ENCODE measurements at places on chromosomes 2 and 18.

DNA sequence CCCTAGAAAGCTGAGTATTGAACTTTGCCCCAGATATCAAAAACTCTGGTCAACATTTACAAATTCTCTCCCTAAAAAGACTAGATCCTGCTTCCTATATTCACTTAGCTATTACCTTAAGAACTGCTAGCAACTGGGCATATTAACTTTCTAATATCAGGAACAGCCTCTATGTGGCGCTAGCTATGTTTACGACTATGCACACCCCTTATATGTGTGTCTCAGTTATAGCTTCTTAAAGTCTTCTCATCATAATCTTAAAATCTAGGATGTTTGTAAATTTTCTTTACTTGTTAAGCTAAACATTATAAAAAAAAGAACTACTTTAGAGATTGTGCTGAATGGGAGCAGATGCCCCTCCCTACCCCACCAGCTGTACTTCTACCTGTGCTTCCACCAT is 1.7 kb upstream of the STAMBP start:
- no peak for DNase-seq

GRCh38 chr2:144383571-144384100 is 136.3 kb downstream of the ZEB2 start:
- no peak for DNase-seq

DNA sequence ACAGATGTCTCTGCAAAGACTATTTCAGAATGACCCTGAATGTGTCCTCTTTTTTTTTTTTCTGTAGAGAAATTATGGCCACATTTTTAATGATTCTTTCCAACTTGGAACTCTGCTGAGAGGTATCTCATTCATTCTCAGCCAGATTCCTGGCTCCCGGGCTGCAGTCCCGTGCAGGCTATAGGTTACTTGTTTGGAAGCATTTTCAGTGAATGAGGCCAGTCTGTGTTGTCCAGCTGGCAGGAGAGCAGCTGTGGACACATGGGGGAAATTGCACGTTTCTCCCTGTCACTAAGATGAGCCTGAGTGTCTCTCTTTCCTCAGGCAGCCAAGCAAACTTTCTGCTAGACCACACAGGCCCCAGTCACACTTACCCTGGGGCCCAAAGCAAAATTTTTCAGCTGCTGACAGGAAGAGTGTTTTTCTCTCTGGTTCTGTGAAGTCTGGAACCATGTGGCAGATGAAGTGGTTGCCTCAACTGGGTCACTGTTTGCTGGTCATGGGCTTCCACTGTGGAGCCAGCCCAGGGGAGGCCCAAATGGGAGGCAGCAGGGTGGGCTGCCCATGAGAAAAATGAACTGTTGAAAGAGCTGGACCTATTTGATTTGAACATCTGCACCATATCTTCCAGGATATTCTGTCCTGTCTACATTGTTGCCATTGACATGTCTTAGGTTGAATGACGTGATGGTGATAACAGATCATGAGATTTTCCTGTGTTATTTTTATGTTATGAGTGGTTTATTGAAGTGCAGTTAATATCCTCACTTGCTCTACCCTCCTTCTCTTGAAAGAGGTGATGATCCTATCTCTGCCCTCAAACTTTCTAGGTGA is 431.2 kb downstream of the LPIN1 start:
- DNase-seq = no peak

DNA sequence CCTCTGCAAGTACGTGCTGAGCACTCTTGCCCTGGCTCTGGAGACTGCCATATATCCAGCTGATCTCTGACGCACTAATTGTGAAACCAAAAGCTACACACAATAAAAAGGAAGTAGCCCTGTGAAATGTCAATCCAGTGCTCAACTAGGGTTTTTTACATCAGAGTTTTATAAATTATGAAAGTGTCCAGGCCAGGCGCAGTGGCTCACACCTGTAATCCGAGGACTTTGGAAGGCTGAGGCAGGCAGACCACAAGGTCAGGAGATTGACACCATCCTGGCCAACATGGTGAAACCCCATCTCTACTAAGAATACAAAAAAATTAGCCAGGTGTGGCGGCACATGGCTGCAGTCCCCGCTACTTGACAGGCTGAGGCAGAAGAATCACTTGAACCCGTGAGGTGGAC is 24.5 kb upstream of the PEX13 start:
- no peak for DNase-seq

- no peak for DNase-seq
Observed at GRCh38 chr18:61129001-61129400, 204.2 kb upstream of the CDH20 start.

- DNase-seq = no peak
Observed at GRCh38 chr2:37005118-37005868, 39.0 kb upstream of the STRN start.

- DNase-seq = no peak
Observed at GRCh38 chr2:210195101-210195852, 24.1 kb upstream of the KANSL1L start.

GRCh38 chr18:36330435-36331052 is 33.0 kb downstream of the FHOD3 start:
- no peak for DNase-seq

- DNase-seq = no peak
Observed at GRCh38 chr2:113173542-113174375, at the start of gene PSD4. PSD4 (plus strand) TSS chr2:113173971; CDS start chr2:113182457, 8,486 bp downstream.

DNA sequence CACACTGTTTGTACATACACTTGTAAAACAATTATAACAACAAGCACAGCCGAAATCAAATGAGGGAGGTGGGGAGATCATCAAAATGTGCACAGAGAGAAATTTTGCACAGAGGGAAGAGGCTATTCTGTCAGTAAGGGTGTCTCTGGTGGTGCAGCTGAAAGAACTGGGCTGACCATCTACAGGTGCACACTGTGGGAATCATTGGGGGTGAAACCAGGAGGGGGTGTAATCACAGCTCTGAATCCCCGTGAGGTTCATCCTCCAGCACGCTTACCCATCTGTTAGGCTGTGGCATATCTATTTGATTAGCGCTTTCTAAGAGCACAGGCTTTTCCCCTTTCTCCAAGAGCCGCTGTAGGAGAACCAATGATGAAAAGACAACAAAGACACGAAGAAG is 389.9 kb upstream of the CDH20 start:
- no peak for DNase-seq

DNA sequence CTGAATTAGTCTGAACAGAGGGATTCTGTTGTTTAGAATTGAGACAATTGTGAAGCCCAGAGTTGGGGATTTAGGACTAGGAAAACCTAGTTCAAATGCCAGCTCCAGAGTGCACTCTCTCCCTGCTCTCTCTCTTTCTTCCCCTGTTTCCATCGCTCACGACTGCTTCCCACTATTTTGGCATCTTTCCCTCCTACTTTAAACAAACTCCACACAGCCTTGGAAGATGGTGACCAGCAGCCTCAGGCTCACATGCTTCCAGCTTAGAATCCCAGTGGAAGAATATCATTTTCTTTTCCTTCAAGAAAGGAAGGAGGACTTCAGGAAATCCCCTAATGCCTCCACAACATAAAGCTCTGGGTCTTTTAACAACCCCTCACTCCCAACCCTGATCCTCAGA is 6.1 kb upstream of the DNMT3A start:
- no peak for DNase-seq

GRCh38 chr2:202261531-202261930 is 4.0 kb upstream of the NOP58 start:
- DNase-seq = no peak

DNA sequence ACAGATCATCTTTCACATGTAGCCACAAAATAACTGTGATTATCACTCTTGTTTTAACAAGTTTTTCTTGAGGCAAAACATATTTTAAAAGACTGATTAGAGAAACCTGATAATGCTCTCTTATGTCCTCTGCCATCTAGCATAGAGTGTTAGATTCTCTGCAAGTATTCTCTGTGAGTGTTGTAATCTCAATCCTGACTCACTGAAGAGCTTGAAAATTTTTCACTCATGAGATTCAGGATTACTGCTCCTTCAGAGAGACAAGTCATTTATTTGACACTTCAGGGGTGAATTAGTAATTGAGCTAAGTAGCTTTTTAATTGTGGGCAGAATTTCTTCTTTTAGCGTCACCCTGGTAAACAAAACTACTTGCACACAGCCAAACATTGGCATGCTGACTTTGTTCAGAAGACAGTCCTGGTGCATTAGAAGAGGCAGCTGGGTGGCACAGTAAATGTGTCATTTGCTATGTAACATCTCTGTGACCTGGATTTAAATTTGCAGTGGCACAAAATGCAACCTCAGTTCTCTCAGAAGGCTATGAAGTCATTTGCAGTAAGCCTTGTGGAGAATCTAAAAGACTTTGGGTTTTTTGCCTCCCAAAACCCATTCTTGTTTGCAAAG is 172.9 kb downstream of the LRP1B start:
- no peak for DNase-seq

GRCh38 chr2:238103465-238104225 is 3.5 kb downstream of the ESPNL start:
- no peak for DNase-seq

- no peak for DNase-seq
Observed at GRCh38 chr2:187580462-187581124, 26.4 kb upstream of the TFPI start.

- DNase-seq = no peak
Observed at GRCh38 chr2:199163613-199164458, 293.9 kb downstream of the SATB2 start.

GRCh38 chr2:232214053-232214452 is 164.5 kb upstream of the ALPP start:
- DNase-seq = no peak

DNA sequence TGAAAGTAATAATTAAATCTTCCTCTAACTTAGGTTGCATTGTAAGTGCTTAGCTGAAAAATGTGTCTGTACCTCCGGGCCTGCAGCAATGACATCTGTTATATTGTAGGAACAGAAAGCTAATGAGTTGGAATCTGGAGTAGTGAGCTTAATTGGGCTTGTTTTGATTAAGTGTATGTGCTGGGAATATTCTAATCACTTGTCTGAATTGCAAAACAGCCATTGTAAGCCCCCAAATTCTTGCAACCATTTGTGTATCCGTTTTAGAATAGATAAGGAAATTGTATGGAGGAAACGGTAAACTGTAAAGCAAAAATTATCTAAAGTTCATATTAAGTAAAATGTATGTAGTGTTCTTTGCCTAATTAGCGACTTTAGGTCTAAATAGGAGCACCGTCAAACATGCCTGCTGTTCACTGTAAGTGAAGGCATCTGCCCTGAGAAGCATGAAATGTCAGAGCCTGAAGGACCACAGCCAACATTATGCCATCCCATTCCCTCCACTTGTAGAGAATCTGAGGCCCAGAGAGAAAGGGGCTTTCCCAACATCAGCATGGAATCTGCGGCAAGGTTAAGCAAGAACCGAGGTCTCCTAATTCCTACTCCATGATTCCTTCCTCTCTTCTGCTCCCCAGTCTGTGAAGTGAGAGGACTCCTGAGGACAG is 466.4 kb downstream of the TDRD15 start:
- DNase-seq = no peak

GRCh38 chr2:119383410-119384140 is 16.8 kb downstream of the DBI start:
- DNase-seq = peak; percentile 89

DNA sequence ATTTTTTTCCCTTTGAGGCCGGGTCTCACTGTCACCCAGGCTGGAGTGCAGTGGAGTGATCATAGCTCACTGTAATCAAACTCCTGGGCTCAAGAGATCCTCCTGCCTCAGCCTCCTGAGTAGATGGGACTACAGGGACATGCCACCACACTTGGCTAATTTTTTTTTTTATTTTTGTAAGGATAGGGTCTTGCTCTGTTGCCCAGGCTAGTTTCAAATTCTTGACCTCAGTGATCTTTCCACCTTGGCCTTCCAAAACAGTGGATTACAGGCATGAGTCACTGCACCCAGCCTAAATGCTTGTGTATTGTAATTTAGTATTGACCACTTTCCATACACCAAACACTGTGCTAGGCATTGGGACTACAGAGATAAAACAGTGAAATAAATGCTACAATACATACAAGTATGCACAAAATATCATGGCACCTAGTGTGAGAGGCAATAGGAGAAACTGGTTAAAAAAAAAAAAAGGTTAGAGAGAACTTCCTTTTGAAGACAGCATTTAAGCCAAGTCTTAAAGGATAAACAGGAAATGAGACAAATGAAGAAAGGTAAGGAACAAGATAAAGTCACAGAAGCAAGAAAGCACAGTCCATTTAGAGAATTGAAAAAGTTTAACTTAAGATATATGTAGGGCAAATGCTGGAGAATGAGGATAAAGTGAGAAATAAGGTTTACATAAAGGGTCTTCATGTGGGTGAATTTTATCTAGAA is 113.4 kb downstream of the GORASP2 start:
- no peak for DNase-seq

- DNase-seq = peak; percentile 87
Observed at GRCh38 chr2:219249203-219249980, 3.7 kb upstream of the TUBA4B start.

GRCh38 chr2:5913711-5914395 is 221.7 kb downstream of the SOX11 start:
- no peak for DNase-seq

DNA sequence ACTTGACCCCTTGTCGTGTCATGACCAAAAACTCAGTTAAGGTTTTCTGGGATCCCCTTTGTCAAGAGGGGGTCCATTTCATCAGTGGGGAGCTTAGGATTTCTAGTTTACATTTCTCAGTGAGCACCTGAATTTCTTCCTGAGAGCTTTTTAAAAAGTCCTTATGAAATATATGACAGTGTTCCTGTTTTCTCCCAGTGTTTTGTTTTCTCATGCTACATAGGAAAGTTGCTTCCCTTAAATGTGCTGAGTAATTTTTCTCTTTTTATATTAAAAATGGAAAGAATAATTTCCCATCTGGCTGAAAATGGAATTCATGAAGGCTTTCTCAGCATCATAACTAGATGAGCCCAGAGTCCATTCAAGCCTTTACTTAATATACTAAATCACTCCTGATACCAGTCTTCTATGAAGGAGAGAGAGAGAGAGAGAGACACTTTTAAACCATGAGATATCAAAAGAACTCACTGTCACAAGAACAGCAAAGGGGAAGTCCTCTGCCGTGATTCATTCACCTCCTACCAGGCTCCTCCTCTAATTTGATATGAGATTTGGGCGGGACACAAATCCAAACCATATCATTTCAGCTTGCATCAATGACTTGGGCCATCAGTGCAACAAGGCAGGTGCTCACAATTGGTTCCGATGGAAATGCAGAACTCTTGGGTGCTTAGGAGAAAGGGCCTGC is 61.1 kb downstream of the XRCC5 start:
- no peak for DNase-seq
